ENCODE measurements at places on chromosomes 12 and 14. TPM values are rescaled to one million over a fixed set of nuclear protein-coding genes. Genes with fewer than 3 reads are reported as not detected.

TBX3 gene
- 20.0 TPM for total RNA-seq

GRCh38 chr14:101177301-101177971 lies 273.9 kb upstream of the RTL1 start:
- no peak overlapping the region for H3K27ac ChIP-seq
- H3K4me1 ChIP-seq = no peaks in the 10 kb centered on the region
- no peak overlapping the region for H3K4me3 ChIP-seq
- no peak for DNase-seq
- H3K27me3 ChIP-seq = no peaks in the 10 kb centered on the region
- H3K36me3 ChIP-seq = no peaks in the 10 kb centered on the region

DNA sequence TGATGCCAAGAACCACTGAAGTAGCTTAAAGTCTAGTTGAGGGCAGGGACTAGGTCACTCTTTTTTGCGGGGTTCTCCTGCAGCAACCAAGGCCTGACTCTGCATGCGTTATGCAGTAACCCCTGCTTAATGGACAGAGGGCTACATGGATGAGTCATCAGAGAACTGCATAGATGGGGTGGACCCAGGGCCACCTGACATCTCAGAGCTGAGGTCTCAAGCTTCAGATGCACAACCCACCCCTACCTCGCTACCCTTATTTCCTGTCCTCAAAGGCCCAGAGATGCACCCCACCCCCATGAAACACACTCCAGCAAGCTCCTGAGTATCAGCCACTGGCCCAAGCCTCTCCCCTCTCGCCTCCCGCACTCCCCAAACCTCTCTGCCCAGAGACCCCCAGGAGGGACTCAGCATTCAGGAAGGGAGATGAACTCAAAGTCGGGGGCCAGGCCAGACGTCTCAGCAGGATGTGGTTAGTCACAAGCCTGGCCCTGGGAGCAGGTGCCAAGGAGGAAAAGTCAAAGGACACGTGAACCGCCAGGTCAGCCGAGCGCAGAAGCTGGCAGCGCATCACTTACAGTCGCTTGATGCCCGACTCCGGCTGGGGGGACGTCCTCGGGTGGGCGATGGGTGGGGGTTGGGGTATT lies 25.8 kb downstream of the SNRNP35 start:
- H3K4me3 ChIP-seq = no peak overlapping the region
- peaks cover 12% of the 10 kb centered on the region for H3K36me3 ChIP-seq
- peak overlapping the region; percentile 97 for H3K27ac ChIP-seq
- peaks cover 16% of the 10 kb centered on the region for H3K4me1 ChIP-seq
- DNase-seq = no peak

MSRB3 gene
- 79.4 TPM for total RNA-seq

STYK1 gene
- total RNA-seq = 0.21 TPM

DNA sequence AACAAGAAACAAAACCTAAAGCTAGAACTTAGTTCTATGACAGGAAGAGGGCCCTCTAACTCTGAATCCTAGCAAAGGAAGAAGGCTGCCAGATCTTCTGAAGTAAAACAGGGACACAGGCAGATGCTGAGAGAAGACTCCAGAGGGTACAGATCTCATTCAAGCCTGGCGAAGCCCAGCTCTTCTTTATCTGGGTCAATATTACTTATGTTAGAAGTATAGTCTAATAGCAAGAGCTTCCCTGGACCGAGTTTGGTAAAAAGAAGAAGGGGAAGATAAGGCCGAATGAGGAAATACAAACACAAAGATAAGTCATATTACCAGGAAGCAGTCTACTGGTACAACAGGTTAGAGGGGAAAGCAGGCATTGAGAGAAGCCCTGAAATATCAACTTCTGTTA lies 79.9 kb upstream of the CCDC91 start:
- no peak overlapping the region for H3K27ac ChIP-seq
- no peaks in the 10 kb centered on the region for H3K36me3 ChIP-seq
- H3K27me3 ChIP-seq = no peaks in the 10 kb centered on the region
- no peak overlapping the region for H3K4me3 ChIP-seq
- no peaks in the 10 kb centered on the region for H3K4me1 ChIP-seq

GRCh38 chr14:79351011-79351410 lies 860.3 kb downstream of the DIO2 start:
- no peaks in the 10 kb centered on the region for H3K27me3 ChIP-seq
- H3K36me3 ChIP-seq = no peaks in the 10 kb centered on the region

CLEC4D gene
- not detected for total RNA-seq

DNA sequence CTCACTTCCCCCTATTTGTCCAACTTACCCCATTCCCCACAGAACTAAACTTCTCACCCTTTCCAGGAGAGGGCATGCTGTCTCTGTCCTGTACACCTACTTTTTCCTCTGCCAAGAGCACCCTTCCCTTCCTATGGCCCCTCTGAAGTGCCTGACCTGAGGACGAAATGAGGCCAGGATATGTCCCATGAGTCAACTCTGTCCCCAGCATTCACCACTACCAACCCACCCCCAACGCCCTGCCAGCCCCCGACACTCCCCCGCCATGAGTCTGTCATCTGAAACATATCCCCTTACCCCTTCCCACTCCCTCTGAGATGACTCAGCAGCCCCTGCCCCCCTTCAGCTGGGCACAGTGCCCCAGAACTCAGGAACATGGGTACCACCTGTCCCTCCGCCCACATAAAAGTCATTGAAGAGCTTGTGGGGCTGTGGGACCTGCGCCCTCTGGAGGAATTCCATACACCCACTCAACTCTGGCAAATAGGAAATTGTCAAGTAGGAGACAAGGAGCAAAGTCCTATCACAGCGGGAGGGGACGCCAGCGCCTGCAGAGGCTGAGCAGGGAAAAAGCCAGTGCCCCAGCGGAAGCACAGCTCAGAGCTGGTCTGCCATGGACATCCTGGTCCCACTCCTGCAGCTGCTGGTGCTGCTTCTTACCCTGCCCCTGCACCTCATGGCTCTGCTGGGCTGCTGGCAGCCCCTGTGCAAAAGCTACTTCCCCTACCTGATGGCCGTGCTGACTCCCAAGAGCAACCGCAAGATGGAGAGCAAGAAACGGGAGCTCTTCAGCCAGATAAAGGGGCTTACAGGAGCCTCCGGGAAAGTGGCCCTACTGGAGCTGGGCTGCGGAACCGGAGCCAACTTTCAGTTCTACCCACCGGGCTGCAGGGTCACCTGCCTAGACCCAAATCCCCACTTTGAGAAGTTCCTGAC lies 26.3 kb downstream of the ITGA7 start:
- peaks cover 17% of the 10 kb centered on the region for H3K36me3 ChIP-seq
- DNase-seq = peak; percentile 81
- peak overlapping the region; percentile 4 for H3K4me3 ChIP-seq
- H3K27ac ChIP-seq = peak overlapping the region; percentile 4
- H3K4me1 ChIP-seq = peaks cover 7% of the 10 kb centered on the region
